Thoracic aorta (tissue), 2 donors: ENCODE measurements at places on chromosomes 4 and X.

- DNase-seq: no peak
Observed at GRCh38 chrX:139842326-139843185, 90.3 kb downstream of the ATP11C start.

- DNase-seq: no peak
Observed at GRCh38 chrX:130915302-130915701, 12.3 kb upstream of the ENOX2 start.

DNA sequence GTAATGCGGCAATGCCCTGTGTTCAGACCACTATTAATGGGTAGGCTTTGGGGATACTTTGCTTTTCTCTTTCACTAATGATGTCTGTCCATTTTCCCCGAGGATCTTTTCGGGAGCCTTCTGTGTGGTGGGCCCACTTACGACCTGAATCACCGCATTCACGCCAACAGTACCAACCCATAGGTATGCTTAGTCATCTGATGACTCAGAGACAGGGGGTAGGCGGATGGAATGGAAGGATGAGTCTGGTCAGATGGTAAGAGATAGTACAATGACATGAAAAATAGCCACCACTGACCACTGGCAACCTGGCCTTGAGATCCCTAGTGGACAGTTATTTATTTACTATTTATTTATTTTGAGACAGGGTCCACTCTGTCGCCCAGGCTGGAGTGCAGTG is 76.0 kb upstream of the DHRSX start:
- no peak for DNase-seq

DNA sequence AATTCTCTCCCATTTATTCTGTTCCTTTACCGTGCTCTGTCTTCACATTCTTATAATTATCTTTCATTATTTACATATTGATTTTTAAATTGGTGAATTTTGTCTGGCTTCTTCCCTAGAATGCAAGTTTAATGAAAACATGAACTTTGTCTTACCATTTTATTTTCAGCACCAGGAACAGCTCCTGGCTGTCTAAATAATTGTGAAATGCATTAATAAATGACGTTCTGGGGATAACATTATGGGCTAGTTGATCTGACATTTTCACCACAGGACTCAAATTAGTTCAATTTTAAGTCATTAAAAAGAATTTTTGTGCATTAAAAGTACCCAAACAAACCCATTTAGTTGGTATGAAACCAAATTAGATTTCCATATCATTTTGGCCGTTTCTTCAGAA is 97.5 kb downstream of the KCTD8 start:
- DNase-seq: no peak

DNA sequence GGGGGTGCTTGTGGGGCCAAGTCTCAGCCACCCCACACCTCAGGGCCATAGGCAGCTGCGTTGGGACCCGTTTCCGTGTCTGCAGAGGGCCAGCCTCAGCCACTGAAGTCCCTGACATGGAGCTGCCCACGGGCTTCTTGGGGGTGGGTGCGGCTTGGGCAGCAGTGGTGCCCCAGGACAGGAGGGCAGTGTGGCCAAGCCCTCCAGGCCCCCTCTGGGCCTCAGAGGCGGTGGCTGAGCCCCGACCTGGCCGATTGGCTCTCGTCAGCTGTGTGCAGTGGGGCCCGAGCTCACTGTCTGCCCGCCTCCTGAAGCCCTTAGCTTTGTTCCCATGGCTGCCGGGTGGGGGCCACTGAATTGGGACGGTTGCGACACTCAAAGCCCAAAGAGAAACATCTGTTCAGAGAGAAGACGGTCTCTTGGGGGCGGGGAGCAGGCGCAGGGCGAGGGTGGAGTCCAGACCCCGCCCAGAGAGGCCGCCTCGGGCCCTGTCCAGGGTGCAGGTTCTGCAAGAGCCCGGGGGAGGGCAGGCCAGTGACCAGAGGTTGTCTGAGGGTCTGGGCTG is 9.1 kb downstream of the FGFR3 start:
- no peak for DNase-seq

- no peak for DNase-seq
Observed at GRCh38 chr4:22356987-22357596, 158.8 kb downstream of the ADGRA3 start.
